ENCODE measurements at places on chromosomes 7 and 10.
A peak's percentile ranks its signal among the peaks of the same experiment; 100 is the strongest.

DNA sequence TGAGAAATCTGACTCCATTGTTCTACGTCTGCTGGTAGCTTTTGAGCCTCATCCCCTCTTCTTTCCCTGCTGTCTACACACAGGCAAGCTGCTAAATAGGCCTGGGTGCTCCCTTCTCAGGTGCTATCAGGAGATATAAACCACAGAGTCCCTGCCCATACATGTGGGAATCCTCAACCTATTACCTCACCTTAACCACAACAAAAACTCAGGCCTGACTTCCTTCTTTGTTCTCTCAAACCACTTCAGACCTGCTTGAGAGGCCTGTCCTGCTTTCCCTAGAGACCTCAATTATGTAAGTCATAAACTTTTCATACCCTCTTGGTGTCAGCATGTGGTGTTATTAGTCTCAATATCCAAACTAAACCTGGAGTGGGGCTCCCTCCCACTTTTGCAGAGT lies 75.0 kb upstream of the MAGI2 start:
- no peak for DNase-seq

DNA sequence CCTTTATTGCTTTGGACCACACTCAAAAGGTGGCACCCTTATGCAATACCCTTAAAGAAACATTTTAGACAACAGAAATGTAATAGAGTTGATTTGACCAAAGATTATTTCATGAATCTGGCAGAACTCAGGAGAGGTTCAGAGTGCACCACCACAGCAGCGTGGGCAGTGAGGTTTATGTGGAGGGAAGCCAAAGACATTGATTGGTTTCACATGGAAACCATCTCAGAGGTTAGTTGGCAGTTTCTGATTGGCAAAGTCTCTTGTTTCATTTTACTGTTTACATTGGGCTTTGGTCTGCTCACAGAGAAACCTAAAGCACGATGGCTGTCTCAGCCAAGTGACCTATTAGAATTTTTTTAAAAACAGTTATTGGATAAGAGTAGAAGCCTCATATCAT lies 101.3 kb downstream of the SDHAF3 start:
- DNase-seq: no peak

GRCh38 chr10:91520661-91521060 lies 110.5 kb downstream of the HECTD2 start:
- DNase-seq: no peak

- DNase-seq: no peak
Measured at GRCh38 chr10:75740541-75740940, 309.1 kb downstream of the LRMDA start.

- DNase-seq: no peak
Measured at GRCh38 chr7:155761162-155761561, 51.1 kb downstream of the SHH start.

DNA sequence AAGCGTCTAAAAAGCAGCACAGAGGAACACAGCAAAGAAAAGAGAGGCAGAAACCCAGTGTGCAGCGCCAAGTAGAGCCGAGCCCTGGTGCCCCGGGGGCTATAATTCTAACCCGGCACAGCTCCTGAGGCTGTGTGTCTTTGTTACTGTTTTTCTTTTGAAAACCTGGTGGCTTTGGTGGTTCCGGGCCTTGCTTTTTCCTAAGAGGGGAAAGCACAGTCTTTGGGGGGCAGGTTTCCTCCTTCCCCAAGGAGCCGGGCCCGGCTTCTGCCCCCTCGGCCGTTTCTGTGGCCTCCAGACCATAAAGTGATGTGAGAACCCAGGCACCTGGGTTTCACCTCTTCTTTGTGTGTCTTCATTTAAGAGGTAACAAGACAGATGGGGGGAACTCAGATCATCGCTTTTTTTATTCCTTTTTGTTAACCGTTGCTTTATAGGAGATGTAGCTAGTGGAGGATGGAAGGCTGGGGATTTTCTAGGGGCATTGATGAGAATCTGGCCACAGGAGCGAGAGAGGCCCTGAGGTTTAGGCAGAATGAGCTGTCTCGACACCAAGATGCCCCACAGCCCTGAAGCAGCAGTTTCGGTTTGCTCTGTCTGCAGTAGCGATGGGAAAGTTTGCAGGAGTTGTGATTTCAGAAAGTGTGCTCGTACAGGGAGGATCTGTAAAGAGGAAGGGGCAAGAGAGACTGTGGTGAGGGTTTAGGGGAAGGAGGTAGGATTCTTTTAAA lies 367.8 kb upstream of the GALNT17 start:
- DNase-seq: no peak

DNA sequence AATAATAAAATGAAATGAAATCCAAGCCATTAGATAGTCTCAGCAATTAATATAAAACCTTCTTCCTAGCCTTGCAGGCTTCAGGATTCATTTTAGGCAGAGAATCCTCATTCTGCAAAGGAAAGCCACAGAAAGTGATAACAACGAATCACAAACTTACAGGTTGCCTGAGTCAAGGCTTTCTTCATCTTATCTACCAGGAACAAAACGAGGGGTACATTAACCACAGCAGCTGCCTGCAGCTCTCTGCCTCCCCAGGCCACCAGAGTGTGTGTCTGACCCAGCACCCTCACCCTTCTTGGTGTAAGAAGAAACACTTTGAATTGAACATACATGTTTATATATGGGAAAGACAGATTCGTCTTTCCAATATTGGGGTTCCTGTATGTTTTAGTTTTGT lies 12.5 kb upstream of the TNS3 start:
- DNase-seq: no peak

DNA sequence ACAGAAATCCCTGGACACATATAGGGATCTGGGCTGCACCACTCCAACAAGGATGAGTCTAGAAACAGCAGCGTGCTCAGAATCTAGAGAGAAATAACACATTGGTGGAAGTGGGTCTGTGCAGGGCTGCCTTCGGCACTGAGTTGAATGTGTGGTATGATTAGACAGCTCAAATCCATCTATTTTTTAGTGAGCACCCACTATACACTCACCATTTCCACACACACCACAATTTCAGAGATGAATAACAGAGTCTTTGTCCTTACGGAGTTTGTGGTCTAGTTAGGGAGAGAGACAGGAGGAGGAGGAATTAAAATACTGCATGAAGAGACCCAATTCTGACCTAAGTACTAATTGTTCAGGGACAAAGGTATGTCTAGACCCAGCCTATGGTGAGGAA lies 44.2 kb downstream of the JAZF1 start:
- no peak for DNase-seq

DNA sequence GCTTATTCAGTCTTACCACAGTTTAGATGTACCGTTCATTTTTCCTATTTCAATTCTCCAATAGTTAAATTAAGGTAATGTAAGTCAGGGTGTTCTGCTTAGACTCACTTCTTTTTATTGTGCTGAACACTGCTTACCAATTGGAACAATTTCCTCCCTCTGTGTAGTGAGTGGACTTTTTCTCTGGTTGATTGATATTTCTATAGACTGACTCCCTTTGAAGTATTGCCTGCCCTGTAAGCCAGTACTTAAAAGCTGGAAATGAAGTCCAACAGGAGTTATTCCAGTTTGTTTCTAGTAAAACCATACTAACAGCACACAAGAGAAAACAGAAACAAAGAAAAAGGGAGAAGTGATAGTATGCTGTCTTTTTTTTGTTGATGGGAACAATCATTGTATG lies 1674.9 kb downstream of the REEP3 start:
- DNase-seq: no peak

DNA sequence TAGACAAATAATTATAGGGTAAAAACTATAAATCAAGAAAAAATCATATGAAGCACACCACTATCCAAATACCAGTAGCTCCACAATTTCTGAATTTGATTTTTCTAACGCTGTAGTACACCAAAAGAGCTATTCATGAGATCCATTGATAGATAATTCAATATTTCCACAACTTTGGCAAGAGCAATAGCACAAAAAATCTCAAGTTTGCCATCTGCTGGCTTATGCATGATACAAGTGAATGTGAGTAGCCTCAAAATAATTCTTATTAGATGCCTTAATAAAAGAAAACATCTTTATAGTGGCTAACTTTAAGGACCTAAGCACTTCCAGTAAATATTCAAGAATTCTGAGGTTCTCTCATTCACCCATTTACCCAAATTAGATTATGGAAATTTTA lies 2.2 kb upstream of the TMEM196 start:
- DNase-seq: no peak

DNA sequence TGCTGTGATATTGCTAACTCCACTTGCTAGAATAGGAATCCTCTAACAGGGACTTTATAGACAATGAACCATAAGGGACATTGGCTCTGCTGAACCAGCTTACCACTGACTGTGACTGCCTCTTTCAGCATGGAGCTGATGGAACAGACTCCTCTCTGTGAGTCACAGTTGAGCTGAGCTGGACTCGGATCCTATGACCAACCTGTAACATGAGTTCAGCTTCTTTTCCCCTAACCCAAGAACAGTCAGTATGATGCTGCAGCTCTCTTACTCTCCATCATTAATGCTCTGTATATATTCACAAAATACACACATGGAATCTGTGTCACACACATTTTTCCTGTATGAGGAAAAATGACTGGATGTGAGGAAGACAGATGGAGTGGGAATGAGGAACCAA lies 177.9 kb upstream of the BET1 start:
- no peak for DNase-seq

GRCh38 chr10:5090551-5090950 lies 3.7 kb upstream of the AKR1C3 start:
- DNase-seq: no peak

GRCh38 chr10:97195706-97196222 lies 10.0 kb upstream of the SLIT1 start:
- DNase-seq: no peak

DNA sequence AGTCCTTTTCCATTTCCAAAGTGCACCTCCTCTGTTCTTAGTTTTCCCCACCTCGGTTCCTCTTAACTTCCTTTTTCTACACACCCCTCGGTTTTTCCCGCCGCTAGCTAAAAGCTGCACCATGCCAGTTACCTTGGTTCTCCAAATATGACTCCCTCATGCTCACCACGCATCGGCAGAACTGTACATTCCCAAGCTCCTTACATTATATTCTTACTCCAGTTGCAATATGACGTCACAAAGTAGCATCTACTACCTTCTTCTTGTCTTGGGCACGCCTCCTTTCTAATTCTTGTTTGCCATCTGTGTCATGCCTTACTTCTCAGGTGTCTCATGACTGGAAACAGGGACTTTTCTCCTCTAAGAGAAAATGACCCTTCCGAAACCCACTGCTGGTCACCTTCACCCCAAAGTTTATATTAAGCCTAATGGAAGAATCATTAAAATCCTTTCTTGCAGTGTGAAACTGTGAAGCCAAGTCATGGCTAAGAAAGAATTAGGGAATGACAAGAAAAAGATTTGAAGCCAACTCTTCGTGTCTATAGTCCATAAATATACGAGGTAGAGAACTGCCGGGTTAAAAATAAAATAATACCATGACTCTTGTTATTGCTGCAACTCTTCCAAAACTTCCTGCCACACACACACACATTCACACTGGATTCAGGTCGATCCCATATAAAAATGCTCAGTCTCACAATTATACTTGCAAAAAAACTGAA lies 1.7 kb downstream of the ESYT2 start:
- no peak for DNase-seq

DNA sequence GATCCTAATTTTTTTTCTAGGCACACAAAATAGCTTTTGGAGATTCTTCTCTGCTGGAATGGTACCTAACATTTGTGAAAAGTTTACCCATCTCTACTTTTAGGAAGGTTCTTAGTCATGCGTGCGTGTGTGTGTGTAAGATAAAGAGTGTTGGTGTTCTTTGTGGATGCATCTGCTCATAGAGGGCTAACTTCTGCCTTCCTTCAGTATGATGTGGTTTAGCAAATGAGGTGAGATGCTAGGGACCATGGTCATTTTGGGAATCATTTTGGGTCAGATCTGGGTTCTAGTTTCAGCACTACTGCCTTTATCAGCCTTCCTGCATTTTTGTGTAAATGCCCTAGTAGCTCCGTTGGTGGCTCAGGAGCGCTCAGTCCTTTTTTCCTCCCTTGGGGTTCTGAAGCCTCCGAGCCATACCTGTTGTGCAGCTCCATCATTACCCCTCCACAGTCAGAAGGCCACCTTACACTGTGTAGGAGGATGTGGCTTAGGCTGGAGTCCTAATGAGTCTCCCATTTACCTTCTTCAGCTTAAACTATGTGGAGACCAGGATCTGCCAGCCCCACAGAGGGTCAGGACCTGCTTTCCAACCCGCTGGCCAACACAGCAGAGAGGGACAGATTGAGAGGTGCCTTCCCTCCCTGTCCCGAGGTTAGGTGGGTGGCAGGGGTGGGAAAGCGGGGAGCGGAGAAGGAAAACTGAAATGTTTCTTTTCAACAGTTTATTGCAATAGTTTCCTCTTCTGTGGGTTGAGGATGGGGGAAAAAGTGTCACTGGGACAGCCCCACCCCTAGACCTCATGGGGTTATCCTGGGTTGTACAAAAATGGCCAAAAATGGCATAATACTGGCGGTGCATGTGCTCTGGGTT lies 31.2 kb downstream of the TSPAN14 start:
- DNase-seq: no peak

GRCh38 chr10:44713307-44713706 lies 197.8 kb upstream of the TMEM72 start:
- DNase-seq: no peak

- no peak for DNase-seq
Measured at GRCh38 chr10:70192326-70192968, 22.1 kb upstream of the SAR1A start.

GRCh38 chr10:81708929-81709328 lies 166.1 kb upstream of the NRG3 start:
- no peak for DNase-seq

GRCh38 chr7:36192053-36192824 lies 39.2 kb downstream of the EEPD1 start:
- DNase-seq: no peak

GRCh38 chr10:82889728-82890127 lies 1014.7 kb downstream of the NRG3 start:
- DNase-seq: no peak

DNA sequence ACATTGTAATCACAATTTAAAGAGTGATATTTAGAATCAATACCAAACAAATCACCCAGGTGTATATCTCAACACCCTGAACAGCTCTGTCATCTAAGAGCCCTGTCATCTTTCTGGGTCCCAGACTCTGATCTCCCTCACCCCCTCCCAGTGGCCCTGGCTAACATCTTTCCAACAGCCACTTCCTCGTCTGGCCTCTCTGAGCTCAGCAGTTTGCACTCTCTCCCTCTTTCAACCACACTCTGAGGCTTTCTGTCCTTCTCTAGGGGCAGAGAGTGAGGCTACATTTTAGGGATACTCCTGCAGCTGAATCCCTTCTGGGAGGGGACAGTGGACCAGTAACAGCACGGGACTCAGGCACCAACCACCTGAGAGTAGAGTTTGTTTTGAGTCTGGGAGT lies 17.1 kb upstream of the PRRT4 start:
- no peak for DNase-seq

DNA sequence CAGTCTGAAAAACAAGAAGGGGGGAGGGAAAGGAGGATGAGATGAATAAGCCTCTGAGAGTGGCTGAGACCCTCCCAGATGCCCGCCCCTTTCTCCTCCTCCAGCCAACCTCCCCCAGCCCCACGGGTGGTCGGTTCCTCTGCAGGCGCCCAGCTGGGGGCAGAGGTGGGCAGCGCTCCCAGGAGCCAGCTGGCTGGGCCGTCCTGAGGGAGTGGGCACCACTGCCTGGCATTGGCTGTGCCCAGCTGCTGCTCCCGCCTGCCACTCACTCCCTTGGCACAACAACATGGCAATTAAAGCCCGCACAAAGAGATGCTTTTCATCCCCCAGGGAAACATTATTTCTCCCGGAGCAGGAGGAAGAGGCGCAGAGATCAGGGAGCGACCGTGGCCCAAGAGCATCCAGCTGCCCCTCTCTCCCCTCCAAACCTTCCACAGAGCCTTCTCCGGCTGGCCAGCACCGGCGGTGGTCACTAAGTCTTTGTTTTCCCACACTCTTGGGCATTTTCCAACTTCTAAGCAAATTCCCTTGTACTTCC lies 107.2 kb downstream of the SPDYE5 start:
- peak; percentile 82 for DNase-seq
